AG20443 (cell line): ENCODE measurements at places on chromosomes 13 and 19.

DNA sequence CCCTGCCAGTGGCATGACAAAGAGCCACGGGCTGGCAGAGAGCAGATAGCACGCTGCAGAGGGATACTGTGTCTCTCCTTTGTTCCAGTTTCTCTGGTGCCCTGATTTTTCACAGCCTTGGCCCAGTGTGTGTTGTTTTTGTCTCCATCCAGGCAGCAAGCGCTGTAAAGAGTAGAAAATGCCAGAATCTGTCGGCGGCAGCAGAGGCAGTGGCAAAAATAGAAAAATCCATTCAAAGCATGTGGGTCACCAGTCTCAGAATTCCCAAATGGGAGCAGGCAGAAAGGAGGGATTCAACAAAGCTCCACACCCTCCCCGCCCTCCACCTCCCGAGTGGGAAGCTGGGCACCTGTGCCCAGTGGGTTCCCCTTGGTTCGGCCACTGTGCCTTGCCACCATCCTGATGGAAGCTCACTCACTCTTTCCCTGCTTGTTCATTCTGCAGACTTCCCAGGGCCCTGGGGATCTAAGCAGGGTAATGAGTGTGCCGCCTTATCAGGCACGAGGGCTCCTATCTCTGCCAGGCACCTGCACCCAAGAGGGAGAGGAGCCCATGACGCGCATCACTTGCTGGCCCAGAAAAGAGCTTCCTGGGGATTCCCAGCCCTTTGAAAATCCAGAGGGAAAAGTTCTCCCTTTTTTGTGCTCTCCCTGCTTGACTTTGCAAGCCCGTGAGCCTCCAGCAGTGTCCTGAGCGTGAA lies 416.9 kb downstream of the IRS2 start:
- DNase-seq = no peak

- no peak for DNase-seq
Observed at GRCh38 chr13:31282741-31283455, 83.1 kb downstream of the B3GLCT start.

GRCh38 chr19:38831142-38831605 lies 420 bp downstream of the ECH1 start:
- peak; percentile 89 for DNase-seq

GRCh38 chr13:88754141-88754540 lies 1083.0 kb downstream of the SLITRK5 start:
- no peak for DNase-seq

DNA sequence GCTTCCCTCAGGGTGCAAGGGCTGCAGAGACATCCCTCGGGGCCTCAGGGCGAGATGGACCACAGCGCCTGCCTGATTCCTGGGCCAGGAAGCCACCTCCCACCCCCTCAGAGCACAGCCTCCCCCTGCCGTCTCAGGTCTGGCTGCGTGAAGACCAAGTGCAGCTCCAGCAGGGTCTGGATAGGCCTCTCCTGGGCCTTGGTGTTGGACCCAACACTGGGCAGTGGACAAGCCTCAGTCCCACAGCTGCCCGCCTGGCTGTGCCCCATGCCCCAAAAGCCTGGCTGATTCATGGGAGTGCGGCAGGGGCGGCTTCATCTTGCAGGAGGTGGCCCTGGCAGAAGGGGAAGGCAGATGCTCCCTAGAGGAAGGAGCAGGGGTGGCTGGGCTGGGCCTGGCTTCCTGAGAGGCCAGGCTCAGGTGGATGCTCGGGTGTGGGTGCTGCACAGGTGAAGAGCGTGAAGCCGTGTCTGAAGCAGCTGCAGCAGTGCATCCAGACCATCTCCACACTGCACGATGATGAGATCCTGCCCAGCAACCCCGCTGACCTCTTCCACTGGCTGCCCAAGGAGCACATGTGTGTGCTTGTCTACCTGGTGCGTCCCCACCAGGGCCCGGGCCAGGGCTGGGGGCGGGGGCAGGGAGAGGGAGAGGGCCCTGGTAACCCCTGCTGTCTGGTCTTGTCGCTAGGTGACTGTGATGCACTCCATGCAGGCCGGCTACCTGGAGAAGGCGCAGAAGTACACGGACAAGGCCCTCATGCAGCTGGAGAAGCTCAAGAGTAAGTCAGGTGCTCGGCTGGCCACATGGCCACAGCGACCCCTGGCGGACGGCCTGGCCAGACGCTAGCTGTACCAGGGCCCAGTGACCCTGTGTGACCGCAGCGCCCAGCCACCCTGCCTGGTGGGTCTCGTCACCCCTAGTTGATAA lies 21.7 kb downstream of the MAU2 start:
- DNase-seq = peak; percentile 91

GRCh38 chr13:63944911-63945310 lies 2529.3 kb upstream of the PCDH20 start:
- no peak for DNase-seq

DNA sequence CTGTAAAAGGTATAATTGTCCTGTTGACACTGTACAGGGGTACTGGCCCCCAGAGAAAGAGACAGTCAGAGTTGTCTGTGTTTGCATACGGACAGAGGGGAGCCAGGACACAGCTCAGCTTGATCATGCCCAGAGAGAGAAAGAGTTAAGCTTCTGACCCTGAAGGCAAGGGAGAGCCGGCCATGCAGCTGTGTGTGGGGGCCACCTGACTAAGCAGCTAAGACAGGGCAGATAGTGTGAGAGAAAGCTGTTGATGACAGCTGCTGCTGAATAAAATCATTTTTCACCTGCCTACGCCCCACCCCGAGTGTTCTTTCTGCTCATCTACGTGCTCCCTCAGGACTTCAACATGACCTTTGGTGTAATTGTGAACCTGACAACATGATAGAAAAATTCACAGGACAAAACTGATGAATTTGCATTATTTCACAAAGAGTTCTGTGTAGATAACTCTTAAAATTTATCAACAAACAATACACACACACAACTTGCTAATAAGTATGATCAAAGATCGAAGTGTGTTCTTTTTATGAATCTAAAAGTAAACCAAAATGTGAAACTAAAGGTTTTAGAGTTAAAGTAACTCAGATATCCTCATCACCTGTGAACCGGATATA lies 1294.3 kb upstream of the ATXN8OS start:
- no peak for DNase-seq

DNA sequence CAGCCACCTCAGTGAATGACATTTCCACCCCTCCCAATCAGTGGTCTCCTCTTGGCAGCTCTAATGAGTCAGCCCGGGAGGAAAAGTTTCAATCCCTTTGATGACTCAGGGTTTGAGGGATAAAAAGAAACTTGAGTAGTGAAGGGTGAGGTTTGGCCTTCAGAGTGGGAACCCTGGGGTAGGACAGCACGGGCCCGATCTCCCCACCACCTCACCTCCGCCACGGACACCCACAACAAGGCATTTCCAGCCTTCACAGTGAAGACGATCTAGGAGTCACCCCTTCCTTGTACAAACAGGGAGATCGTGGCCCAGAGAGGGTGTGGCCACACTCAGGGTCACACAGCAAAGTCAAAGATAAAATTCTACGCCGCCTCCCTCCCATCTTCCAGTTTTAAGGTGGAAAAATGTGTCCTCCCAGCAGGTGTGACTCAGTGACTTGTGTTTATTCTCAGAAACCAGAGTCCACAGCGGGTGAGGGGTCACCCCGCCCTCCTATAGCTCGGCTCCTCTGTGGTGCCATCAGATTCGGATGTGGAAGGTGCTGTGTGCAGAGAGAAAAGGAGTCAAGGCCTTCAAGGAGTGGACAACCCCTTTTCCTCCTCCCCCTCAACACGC lies 12.3 kb downstream of the CIB3 start:
- DNase-seq = peak; percentile 58

- no peak for DNase-seq
Observed at GRCh38 chr13:80684217-80684991, 343.5 kb upstream of the SPRY2 start.

DNA sequence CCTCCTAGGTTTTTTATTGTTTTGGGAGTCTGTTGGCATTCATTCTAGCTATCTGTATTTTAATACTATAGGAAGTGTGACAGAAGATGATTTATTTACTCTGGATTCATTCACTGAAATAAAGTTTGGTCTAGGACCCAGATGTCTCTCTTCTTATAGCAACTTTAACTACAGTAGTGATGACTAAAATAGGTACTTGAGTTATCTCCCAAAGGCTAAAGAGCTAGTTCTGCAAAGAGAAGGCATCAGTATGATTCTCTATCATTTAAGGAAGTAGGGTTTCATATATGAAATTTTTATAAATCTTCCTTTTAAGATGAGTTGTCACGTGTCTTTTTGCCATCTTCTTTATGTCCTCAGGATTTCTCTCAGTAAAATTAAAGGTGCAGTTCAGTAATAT lies 507.4 kb downstream of the KCTD12 start:
- no peak for DNase-seq

GRCh38 chr13:35643625-35644024 lies 167.1 kb upstream of the MAB21L1 start:
- DNase-seq = no peak

DNA sequence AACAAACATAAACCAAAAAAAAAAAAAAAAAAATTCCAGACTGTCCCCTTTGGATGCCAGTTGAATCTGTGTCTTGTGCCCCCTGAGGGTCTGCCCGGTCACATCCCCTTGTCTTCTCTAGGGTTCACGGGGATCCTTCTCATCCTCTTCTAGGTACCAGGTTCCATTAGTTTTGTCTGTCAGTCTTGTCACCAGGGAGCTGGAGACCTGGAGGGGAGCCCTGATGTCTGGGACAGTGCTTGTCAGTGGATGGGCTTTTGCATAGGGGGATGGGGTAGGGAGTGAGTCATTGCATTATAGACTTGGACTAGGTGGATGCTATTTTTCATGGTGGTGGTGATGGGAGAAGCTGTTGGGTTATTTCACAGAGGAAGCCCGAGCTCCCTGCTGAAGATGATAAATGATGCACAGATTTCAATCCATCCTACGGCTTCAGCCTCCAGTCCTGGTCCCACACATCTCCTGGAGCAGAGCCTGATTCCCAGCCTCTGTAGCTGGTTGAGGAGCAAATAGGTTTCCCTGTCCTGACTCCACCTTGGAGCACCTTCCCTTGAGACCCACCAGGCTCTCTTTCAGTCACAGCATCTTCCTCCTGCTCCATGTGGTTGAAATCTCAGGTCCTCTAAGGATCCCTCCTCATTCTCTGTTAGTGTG lies 26.0 kb downstream of the WTIP start:
- no peak for DNase-seq

GRCh38 chr13:36795463-36795862 lies 23.6 kb upstream of the RFXAP start:
- no peak for DNase-seq

DNA sequence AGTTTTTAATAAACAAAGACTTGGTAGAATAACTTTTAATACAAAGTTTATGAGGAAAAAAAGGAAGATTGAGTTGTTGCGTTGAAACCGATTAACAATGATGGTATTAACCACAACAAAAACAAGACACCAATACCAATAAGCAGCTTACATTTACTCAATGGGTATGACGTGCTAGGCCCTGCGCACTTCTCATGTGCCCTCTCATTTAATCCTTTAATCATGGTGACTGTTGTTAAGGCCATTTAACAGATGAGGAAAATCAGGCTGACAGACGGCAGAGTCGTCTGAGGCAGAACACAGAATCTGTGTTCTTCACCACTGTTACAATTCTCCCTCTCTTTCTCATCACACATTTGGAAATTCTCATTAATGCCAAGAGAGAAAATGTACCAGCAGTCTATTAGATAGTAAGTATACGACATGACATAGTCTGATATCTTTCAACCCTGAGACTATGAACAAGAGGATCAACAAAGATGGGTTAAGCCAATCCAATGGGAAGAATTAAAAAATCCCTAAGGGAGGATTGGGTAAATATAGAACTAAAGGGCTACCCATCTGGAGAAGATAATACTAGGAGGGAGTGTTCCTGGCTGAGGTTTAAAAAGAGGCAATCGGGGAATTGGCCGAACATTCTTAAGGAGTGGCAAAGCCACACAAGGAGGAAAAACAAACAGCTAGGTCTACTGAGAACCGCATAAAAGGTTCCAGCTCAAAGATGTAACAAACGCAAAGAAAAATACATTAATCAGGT lies 54.0 kb downstream of the DOCK9 start:
- no peak for DNase-seq
